ENCODE measurements at places on chromosomes 12 and 14. TPM values are rescaled to one million over a fixed set of nuclear protein-coding genes. Genes with fewer than 3 reads are reported as not detected.

Gene TSFM
- total RNA-seq, result 31.5 TPM

Gene SYNE2
- total RNA-seq, result 82.4 TPM

Gene LRIG3
- 0.08 TPM for total RNA-seq

Gene IL26
- 2.3 TPM for total RNA-seq

Gene GPR65
- 22.9 TPM for total RNA-seq

Gene SOAT2
- 1.5 TPM for total RNA-seq
